ENCODE measurements at places on chromosomes 4 and X.

DNA sequence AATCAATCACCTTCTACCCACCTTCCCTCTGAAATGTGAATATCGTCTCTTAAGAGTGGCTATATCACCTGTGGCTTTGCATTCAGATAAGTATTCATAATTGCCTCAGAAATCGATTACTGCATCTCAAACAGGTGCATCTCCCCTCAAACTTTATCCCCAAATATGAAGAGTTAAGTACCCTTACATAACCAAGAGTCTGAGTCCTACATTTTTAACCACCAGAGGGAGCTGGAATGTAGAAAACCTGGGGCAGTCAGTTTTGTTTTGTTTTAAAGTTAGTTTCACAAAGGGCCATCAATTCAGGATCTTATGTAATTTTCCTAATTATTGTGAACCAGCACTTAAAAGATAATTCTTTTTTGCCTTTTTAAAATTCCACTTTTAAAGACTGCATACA, 5.7 kb downstream of the TCEANC start:
- no peak for DNase-seq

DNA sequence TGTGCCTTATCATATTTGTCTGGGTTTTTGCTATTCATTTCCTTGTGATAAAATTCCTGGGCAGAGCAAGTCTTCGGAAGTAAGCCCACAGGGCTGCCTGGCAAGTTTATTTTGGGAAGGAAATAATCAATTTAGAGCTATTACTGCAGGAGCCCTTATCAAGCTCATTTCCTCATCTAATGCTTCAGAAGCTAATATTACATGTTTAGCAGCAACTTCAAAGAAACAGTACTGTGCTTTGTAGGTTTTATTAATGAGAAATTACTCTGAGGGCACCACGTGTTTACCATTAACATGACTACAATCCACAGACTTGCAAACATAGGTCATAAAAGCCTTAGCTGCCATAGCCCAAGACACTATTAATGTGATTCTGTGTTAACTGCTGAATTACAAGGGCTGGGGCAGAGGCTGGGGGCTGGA, 540.0 kb downstream of the SPRY1 start:
- DNase-seq, result no peak

DNA sequence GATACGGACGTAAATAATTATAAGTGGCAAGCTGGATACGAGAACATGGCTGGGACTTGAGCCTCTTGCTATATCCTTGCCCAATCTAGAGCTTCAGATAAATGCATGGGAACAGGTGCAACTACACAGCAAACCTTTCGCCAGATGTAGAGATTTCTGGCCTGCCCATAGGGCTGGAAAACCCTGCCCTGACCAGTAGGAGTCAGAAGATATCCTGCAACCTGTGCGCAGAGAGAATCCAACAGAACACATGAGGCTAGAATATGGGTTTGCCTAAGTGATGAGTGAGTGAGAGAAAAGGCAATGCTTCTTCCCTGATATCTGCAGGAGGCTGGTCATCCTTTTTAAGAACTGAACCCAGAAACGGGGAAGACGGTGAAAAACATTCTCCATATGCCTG, 805.3 kb upstream of the TENM3 start:
- DNase-seq, result no peak

DNA sequence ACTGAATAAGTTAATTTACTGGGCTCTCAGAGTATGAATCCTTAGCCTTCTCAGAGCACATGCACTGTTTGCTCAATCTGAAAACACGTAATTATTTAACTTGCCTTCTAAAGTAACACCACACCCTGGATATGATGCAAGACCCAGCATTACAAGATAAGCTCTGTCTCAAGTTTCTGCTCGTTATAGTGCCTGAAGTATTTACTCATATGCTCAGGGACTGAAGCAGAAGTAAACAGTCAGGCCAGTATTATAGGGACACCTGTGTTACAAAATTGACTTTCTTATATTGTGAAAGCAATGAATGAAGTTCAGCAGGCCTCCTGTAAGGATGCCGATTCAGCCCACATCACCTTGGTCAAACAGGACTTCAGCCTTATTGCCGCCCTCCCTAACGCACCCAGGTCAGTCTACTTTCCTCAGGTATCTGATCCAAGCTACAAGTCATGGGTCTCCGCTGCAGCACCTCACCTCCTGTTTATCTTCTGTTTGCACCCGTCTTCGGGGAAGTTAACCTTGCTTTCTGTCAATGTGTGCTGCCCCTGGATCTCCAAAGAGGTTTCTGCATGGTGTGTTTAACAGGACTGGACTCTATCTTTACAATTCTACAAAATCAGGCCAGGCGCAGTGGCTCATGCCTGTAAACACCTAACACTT, 42.8 kb upstream of the KLF3 start:
- DNase-seq, result no peak

- DNase-seq, result no peak
These were observed 14.0 kb upstream of the SHROOM4 start for GRCh38 chrX:50827996-50828395.

- no peak for DNase-seq
These were observed 460.2 kb downstream of the GABRG1 start for GRCh38 chr4:45663628-45664081.

GRCh38 chr4:173125216-173125812, 43.3 kb upstream of the GALNT7 start:
- DNase-seq, result no peak

- DNase-seq, result no peak
These were observed 298.9 kb upstream of the MAGEB16 start for GRCh38 chrX:35499071-35499862.

- no peak for DNase-seq
These were observed 48.7 kb upstream of the SRD5A3 start for GRCh38 chr4:55297346-55297745.

GRCh38 chr4:85659610-85660218, 184.8 kb downstream of the ARHGAP24 start:
- no peak for DNase-seq

DNA sequence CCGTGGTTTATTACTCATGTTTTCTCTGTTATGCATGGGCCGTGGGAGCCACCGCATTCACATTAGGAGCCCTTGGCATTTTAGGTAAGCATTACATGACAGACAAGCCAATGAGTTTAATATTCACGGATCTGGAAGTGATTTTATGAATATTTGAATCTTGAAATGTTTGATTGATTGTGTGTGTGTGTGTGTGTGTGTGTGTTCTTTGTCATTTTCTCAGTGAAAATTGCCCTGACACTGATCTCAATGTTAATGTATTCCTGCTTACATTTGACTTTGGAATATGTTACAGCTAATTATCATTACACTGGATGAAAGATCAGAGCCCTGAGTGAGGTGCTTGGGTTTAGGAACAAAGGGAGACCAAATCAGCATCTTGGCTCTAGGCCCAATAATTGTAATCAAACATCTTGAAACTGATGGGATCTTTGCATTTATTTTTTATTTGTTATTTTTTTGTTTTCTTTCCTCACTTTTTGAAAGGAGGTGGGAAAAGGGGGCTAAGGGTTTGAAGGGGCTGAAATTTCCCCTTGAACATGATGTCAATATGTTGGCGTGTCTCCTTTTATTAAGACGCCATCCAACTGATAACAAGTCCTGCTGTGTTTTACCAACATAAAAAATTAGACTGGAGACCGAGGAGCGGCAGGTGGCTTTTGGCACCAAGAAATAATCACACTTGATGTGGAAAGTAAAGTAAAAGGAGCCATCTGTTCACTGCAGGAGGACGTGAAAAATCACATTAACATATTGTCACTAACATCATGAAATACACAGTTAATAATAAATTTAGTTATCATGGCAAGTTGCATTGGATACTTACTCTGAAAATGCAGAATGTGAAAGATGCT, 5.2 kb upstream of the GK2 start:
- DNase-seq, result no peak

GRCh38 chr4:182593864-182594263, 323.3 kb downstream of the DCTD start:
- no peak for DNase-seq

DNA sequence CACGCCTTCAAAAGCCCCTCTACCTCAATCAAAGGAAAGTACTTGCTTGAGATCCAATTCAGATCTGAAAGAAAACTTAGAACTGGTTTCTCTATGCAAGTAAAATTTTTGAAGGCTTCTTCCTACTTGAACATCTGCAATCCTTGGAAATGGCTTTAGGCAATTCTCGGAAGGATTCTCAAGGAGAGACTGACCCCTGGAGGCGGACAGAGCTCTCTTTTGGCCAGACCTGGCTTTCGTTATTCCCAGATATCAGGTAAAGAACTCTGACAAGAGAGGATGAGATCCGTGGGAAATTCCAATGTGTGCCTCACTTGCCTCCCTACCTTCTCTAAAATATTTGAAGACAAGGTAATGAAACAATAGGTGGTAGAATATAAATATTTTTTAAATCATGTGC, 670.3 kb upstream of the FAM241A start:
- no peak for DNase-seq

DNA sequence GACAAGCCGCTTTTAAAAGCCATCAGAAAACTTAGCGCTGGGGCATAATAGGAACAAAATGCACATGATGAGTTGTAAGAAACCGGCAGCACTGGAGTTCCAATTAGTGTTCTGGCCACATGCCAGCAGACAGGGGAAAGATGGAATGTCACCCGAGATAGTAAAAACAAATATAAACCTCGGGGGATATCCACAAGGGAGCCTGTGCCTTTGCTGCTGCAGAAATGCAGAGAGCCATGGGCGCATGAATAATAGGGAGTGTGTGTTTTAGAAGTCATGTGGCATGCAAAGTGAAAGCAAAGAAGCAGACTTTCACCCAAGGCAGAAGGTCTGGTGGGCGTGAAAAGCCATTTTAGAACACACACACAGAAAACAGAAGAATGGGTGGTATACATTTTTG, 19.1 kb downstream of the GPRASP3 start:
- no peak for DNase-seq

DNA sequence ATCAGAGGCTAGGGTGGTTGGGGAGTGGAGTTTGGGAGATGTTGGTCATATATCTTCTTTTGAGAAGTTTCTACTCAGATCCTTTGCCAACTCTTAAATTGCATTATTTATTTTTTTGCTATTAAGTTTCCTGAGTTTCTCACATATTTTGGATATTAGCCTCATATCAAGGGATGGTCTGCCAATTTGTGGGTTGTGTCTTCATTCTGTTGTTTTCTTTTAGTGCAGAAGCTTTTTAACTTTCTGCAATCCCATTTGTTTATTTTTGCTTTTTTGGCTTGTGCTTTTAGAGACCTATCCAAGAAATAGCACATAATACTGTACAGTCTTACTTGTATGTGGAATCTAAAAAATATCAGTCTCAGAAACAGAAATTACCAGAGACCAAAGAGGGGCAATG, 509.2 kb upstream of the HS3ST1 start:
- no peak for DNase-seq

DNA sequence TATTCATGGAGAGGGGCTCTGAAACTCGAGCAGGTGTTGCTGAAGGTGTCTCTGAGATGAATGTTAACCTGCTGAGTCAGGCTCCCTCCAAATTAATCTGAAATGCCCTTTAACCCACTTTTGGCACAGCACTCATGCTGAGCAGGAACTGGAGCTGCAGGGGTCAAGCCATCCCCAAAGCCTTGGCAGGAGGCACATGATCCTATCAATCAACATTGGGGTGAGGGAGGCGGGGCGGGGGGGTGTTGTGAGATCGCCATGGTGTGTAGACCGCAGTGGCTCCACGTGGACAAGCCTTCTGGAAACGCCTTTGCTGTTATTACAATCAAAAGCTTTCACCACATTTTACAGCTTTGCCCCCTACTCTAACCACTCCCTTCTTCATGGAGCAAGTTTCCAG, 16.5 kb downstream of the ENPP6 start:
- DNase-seq, result no peak

- DNase-seq, result no peak
These were observed 7.6 kb downstream of the WFS1 start for GRCh38 chr4:6277139-6277802.

DNA sequence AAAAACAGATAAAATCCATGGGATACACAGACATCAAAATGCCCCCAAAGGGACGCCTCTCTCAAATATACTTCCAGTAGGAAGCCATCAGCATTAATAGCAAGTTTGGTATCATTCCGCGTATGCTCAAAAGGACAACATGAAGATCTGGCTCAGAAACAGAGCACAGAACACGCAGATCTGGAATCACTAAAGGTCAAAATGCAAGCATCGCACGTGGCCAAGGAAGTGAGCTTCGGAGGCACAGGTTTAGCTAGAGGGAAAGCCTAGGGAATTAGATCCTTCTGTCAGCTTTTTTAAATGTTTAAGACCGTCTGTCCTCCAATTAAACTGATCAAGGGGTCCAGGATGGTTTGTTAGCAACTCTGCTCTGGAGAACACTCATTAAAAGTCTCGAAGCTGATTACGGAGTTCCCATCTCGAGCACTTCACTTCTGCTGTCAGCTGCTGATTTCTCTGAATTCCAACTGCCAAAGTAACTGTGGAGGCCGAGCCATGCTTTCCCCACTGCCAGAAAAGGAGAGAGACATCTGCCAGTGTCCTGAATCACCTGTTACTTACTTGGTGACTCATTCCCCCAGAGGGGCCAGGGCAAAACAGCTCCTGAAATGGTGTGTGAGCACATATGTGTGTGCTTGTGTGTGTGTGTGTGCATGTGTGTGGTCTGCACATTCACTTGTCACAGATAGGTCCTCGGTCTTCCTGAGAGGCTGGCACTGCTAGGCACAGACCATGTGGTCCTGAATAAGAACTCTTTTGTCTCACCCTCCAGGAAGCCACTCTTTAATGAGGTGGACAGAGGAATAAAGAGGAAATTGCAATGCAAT, 177.7 kb upstream of the PPARGC1A start:
- no peak for DNase-seq

DNA sequence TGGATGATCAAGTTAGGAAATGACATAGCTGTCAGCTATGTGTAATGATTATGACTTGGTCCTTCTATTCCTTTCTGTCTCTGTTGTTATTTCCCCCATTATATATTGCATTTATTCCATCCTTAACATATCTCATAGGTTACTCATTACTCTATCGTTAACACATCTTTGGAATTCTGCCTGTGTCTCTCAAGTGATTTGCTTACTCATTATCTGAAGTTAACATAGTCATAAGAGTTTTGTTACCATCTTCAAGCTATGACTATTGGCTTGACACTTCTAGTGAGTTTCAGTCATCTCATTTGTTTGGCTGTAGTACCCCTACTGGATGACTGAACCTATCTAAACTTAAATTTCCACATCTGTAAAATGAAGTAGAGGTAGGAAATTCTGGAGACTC, 286.1 kb upstream of the PPP1R2C start:
- DNase-seq, result no peak

- DNase-seq, result no peak
These were observed 1.4 kb downstream of the PLXNB3 start for GRCh38 chrX:153765138-153766079.

GRCh38 chr4:147560625-147561024, 56.6 kb upstream of the TMEM184C start:
- DNase-seq, result no peak

DNA sequence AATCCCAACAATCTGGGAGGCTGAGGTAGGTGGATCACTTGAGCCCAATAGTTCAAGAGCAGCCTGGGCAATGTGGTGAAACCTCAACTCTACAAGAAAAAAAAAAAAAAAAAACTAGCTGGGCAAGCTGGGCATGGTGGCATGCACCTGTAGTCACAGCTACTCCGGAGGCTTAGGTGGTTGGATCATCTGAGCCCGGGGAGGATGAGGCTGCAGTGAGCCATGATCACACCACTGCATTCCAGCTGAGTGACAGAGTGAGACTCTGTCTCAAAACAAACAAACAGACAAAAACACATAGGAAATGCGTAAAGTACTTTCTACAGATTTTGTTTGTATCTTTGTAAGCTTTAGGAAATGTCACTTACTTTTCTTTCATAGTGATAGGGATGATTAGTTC, 307.2 kb upstream of the NR3C2 start:
- DNase-seq, result no peak

Data from activated T-helper 1 cell treated with Interleukin-2 at 50 U/mL for 16 hours (primary cell).